ENCODE measurements at places on chromosomes 2 and 18. TPM values are rescaled to one million over a fixed set of nuclear protein-coding genes. Genes with fewer than 3 reads are reported as not detected.

- no peak for DNase-seq
Measured at GRCh38 chr2:234679301-234679740, 182.4 kb upstream of the ARL4C start.

DNA sequence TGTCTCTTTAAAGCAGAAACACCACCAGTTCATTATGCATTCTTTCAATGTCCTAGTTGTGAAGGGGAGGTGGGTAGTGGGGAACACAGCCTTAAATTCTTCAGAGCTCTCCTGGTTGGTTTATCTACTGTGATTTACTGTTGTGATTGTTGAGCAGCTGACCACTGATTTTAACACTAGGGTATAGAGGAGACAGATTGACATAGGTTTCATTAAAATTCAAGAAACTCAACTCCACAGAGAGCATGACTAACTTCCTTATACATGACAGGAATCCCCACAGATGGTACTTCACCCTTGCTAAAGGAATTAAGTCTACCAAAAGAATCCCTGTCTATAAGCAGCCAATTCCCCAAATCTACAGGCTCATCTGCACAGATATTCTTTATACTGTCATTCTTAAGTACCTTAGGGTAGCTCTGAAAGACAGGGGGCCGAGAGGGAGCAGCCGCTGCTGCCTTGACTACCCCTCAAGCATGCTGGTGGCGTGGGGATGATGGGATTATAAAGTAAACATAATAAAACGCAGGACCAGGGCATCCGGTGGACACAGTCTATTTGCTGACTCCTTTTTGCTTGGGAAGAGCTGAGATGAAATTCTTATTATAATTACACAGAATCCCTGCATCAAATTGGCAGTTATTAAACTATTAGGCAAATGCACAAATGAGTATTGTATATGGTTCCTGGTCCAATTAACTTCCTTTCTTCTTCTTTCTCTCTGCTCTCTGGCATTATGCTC is 1377.6 kb upstream of the PIK3C3 start:
- DNase-seq, result no peak

DNA sequence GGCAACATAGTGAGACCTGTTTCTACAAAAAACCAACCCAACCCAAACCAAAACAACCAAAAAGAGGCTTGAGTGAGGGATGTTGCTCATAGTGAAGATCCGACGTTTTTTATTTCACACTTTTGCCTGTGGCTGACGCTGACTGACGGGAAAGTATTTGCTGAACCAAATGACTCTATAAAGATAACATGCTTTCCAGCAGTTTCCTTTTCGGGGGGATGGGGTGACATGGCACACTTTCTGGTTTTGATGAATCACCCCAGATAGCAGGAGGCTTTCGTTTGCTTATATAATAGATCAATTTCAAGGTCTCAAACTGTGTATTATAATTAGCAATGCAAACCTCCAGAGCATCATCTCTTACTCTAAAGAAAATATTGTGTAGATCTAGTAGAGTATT is 150.8 kb downstream of the AQP4 start:
- DNase-seq, result no peak

DNA sequence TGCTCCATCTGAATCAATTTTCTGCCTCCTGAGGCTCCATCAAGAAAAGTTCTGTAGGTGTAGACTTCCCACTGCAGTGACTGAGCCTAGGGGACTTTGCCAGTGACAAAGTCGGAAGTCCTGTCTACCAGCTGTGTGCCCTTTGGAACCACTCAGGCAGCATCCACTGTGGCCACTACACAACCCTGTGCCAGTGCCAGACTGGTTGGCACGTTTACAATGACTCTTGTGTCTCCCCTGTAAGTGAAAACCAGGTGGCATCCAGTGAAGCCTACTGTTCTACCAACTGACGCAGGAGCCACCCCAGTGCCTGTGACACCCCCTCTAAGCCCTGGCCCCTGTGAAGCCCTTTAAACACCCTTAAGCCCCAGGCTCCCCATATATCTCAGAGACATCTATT is 132.1 kb upstream of the SERPINE2 start:
- DNase-seq, result no peak

- DNase-seq, result no peak
Measured at GRCh38 chr2:10223932-10224720, 78.6 kb upstream of the HPCAL1 start.

DNA sequence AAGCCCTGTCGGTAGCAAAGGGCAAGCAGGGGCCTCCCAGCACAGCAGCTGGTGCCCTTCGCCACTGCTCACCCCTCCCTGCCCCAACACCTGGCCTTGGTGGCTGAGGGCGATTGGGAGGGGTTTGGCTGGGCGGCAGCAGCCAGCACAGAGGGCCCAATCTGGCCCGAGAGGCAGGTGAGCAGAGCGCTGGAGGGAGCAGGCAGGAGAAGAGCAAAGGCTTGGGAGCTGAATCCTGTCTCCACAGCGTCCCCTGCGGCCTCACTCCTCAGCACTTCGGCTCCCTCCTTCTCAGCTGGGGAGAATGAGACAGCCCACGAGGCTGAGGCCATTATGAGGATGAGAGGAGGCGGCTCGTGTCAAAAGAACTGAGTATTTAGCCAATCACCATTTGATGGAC is 74.9 kb upstream of the TAF1B start:
- no peak for DNase-seq

GRCh38 chr18:11052800-11053199 is 96.6 kb downstream of the PIEZO2 start:
- no peak for DNase-seq

Gene MARCHF7
- total RNA-seq, result 61.4 TPM

Gene TWIST2
- total RNA-seq, result not detected

Gene ALK
- not detected for total RNA-seq

Gene FAM110C
- total RNA-seq, result 0.16 TPM

Gene FZD7
- 0.17 TPM for total RNA-seq

Gene MOGAT1
- total RNA-seq, result not detected

Data from CD4-positive, alpha-beta T cell (primary cell).